T-helper 17 cell (primary cell): ENCODE measurements at places on chromosomes 3 and 15. TPM values are rescaled to one million over a fixed set of nuclear protein-coding genes. Genes with fewer than 3 reads are reported as not detected.

GRCh38 chr15:91109885-91110284, 9.8 kb downstream of the SV2B start:
- H3K4me1 ChIP-seq = peaks cover 3% of the 10 kb centered on the region
- peaks cover 6% of the 10 kb centered on the region for H3K36me3 ChIP-seq
- no peak overlapping the region for H3K27ac ChIP-seq
- H3K27me3 ChIP-seq = peaks cover 78% of the 10 kb centered on the region
- no peak for DNase-seq

DNA sequence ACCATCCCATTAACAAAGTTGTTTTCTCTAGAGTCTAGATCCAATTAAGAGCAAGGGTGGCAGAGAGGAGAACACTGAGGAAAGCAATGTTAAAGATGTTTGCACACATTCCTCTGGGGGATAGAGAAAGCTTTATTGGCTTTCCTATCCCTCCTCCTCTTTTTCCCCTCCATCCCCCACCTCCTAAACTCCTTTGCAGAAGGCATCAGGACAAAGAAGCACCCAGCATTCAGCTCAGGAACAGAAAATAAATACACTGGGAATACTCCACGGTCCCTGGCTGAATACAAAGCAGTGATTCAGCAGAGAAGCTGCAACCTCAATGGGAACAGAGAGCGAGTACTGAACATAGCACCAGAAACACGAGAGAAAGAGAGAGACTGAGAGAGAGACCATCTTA, 21.9 kb downstream of the LSAMP start:
- no peaks in the 10 kb centered on the region for H3K27me3 ChIP-seq
- H3K36me3 ChIP-seq = no peaks in the 10 kb centered on the region
- H3K4me3 ChIP-seq = no peak overlapping the region

DNA sequence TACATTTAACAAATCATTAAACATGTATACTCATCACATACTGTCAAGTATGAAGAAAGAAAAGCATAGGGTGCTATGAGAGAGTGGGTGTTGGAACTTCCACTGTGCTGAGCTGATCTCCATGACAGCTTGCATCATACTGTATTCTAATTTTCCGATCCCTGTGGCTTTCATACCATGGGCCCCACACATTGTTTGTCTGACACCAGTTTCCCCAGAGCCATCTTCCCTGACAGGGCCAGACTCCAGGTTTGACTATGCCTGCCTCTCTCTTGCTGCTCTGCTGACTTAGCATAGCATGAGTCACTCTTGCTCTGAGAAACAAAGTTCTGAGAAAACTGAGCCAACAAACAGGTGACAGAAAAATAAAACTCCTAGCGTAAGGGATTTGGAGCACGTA, 37.0 kb upstream of the CASR start:
- H3K36me3 ChIP-seq = no peaks in the 10 kb centered on the region
- H3K27ac ChIP-seq = no peak overlapping the region
- DNase-seq = no peak
- peaks cover 7% of the 10 kb centered on the region for H3K4me1 ChIP-seq
- H3K27me3 ChIP-seq = peaks cover 7% of the 10 kb centered on the region

- no peak overlapping the region for H3K4me3 ChIP-seq
- DNase-seq = no peak
- no peaks in the 10 kb centered on the region for H3K4me1 ChIP-seq
- no peaks in the 10 kb centered on the region for H3K27me3 ChIP-seq
- H3K36me3 ChIP-seq = no peaks in the 10 kb centered on the region
These were observed 231.8 kb downstream of the RBMS3 start for GRCh38 chr3:29512641-29513040.

GRCh38 chr15:101088271-101088670, 163.6 kb downstream of the CHSY1 start:
- H3K27me3 ChIP-seq = peaks cover 10% of the 10 kb centered on the region
- H3K36me3 ChIP-seq = peaks cover 2% of the 10 kb centered on the region
- DNase-seq = no peak
- no peak overlapping the region for H3K4me3 ChIP-seq

GRCh38 chr15:56047354-56047753, 53.9 kb upstream of the NEDD4 start:
- peaks cover 4% of the 10 kb centered on the region for H3K36me3 ChIP-seq
- no peak overlapping the region for H3K27ac ChIP-seq
- H3K4me1 ChIP-seq = peaks cover 16% of the 10 kb centered on the region
- H3K27me3 ChIP-seq = no peaks in the 10 kb centered on the region
- DNase-seq = no peak

GRCh38 chr3:152357587-152357986, 88.9 kb downstream of the MBNL1 start:
- peaks cover 12% of the 10 kb centered on the region for H3K36me3 ChIP-seq
- no peak for DNase-seq
- peaks cover 51% of the 10 kb centered on the region for H3K4me1 ChIP-seq
- peak overlapping the region; percentile 64 for H3K4me3 ChIP-seq

DNA sequence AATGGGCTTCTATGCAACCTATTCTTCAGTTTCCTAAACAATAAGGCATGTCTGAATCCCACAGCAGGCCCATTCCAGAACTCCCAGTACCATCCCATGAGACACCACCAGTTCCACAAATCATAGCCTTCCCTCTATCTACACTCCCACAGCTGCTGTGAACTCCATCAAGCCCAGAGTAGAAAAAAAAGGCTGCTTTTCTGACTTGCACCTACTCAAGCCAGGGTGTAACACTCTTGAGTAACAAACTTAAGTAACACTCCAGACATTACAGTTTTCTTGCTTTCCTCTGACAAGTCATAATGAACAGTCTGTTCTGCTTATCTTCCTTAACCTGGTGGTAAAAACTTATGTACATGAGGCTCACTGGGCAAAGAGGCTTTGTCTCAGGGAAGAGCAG, 283.1 kb downstream of the NFKBIZ start:
- H3K4me3 ChIP-seq = no peak overlapping the region
- no peaks in the 10 kb centered on the region for H3K27me3 ChIP-seq
- H3K4me1 ChIP-seq = peaks cover 4% of the 10 kb centered on the region
- no peaks in the 10 kb centered on the region for H3K36me3 ChIP-seq

GRCh38 chr3:4765212-4765611, 214.0 kb upstream of the BHLHE40 start:
- H3K4me3 ChIP-seq = no peak overlapping the region
- H3K4me1 ChIP-seq = no peaks in the 10 kb centered on the region
- no peaks in the 10 kb centered on the region for H3K27me3 ChIP-seq
- H3K36me3 ChIP-seq = peaks cover 11% of the 10 kb centered on the region
- no peak overlapping the region for H3K27ac ChIP-seq

DNA sequence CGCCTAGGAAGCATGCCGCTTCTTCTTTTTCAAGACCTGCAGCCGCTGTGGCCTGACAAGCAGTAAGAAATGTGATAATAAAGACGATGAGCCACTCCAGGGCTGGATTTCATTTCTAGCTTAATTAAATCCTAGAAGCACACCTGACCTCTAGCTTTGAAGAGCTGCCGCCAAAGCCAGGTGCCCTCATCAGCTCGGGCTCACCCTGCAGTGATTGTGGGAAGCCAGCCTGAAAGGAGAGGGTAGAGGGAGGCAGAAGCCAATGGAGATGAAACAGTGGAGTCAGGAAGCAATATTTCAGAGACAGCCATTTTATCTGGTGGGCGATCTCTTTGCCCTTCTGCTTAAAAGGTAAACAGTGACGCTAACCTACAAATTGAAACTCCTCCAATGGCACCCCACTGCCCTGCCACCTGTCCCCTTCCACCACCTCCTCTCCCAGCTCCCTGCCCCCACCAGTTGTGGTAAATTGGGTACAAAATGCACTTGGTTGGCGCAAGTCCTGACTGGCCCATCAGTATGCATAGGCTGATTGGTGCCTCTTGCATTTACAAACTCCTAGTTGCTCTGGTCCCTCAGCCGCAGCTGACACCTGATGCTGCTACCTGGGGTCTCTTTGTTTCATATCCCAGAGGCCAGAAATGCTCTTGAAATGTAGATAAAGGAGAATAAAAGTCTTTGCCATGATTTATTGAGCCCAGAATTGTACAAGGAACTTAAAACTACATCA, 385.3 kb downstream of the PDCD6IP start:
- DNase-seq = no peak
- H3K4me1 ChIP-seq = no peaks in the 10 kb centered on the region
- no peak overlapping the region for H3K27ac ChIP-seq
- no peaks in the 10 kb centered on the region for H3K36me3 ChIP-seq

GRCh38 chr3:112109322-112109721, 23.1 kb downstream of the C3orf52 start:
- DNase-seq = no peak
- peaks cover 3% of the 10 kb centered on the region for H3K36me3 ChIP-seq
- H3K27me3 ChIP-seq = no peaks in the 10 kb centered on the region
- peaks cover 12% of the 10 kb centered on the region for H3K4me1 ChIP-seq
- no peak overlapping the region for H3K4me3 ChIP-seq

- peaks cover 9% of the 10 kb centered on the region for H3K4me1 ChIP-seq
- peaks cover 34% of the 10 kb centered on the region for H3K27me3 ChIP-seq
- peak; percentile 30 for DNase-seq
- peak overlapping the region; percentile 21 for H3K4me3 ChIP-seq
These were observed 26.4 kb upstream of the PDE8A start for GRCh38 chr15:84955089-84955848.

GRCh38 chr3:12287727-12288181, 1.1 kb upstream of the PPARG start:
- peaks cover 6% of the 10 kb centered on the region for H3K4me1 ChIP-seq
- H3K27me3 ChIP-seq = peaks cover 37% of the 10 kb centered on the region
- no peak overlapping the region for H3K27ac ChIP-seq
- peak overlapping the region; percentile 81 for H3K4me3 ChIP-seq

GRCh38 chr15:45521596-45522327, 793 bp downstream of the SLC30A4 start:
- H3K4me3 ChIP-seq = peak overlapping the region; percentile 95
- no peak for DNase-seq
- peaks cover 29% of the 10 kb centered on the region for H3K4me1 ChIP-seq

DNA sequence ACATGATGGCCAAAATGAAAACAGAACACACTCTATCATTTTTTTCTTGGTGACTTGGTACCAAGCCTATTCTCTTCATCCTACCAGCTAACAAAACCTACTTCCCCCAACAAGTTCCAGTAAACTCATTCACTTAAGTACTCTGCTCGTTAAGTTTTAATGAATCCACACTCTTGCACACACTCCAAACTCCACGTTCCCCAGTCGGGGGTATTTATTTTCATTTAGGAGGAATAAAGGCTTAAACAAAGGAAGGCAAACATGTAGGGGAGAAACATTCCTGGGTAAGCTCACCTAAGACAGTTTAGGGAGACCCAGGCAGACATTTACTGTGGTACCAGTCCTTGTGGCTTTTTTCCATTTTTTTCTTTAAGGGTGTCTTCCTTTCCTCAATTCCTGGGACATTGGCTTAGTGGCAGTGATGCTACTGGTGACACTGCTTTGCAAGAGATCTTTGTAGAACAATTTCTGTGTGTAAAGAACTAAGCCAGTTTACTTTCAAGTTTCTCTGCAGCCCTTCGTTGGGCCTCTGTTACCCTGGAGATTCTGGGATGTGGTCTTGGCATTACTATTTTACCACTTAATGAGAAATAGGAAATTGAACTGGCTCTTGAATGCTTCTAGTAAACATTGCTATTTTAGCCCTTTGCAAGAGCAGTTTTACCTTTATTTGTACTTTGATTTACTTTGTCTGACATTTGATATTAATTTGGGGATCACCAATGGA, 117.3 kb upstream of the C15orf61 start:
- no peak for DNase-seq
- H3K4me1 ChIP-seq = no peaks in the 10 kb centered on the region
- H3K36me3 ChIP-seq = no peaks in the 10 kb centered on the region
- peaks cover 13% of the 10 kb centered on the region for H3K27me3 ChIP-seq

DNA sequence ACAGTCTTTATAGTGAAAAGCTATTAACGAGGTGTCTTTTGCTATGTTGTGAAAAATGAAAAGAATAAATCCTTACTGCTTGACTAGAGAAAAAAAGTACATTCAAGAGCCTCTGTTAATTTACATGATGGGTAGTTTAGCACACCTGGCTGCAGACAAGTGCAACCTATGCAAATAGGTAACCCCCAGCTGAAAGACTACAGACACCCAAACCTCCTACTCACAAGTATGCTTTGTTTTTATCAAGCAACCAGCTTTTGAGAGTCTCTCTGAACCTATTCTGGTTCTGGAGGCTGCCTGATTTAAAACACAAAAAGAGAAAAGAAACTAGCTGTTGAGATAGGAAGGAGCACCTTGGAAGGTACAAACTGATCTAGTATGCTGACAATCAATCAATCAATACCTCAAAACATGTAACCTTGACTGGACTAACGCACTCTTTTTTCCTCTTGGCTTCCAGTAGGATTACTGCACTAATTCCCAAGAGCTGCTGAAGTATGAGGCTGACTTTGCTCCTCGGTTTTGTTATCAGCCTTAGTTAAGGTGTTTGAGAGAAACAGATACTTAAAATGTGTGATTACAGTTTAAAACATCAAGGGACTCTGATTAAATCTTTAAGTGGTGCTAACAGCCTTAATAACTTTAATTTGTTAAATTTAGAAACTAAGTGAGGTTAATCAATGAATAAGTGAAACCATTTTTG, 63.6 kb downstream of the OSBPL10 start:
- no peak overlapping the region for H3K4me3 ChIP-seq
- DNase-seq = no peak
- peaks cover 4% of the 10 kb centered on the region for H3K4me1 ChIP-seq

GRCh38 chr3:143475981-143476380, 356.4 kb downstream of the CHST2 start:
- H3K4me3 ChIP-seq = no peak overlapping the region
- no peaks in the 10 kb centered on the region for H3K27me3 ChIP-seq
- DNase-seq = no peak

- peaks cover 9% of the 10 kb centered on the region for H3K27me3 ChIP-seq
- no peak for DNase-seq
- no peak overlapping the region for H3K27ac ChIP-seq
- H3K4me3 ChIP-seq = no peak overlapping the region
- H3K36me3 ChIP-seq = no peaks in the 10 kb centered on the region
These were observed 74.1 kb upstream of the PRR23C start for GRCh38 chr3:139118835-139119234.

- peak overlapping the region; percentile 90 for H3K27ac ChIP-seq
- no peak for DNase-seq
- peaks cover 50% of the 10 kb centered on the region for H3K4me1 ChIP-seq
These were observed 6.9 kb downstream of the CMTM7 start for GRCh38 chr3:32398531-32398930.

- H3K36me3 ChIP-seq = no peaks in the 10 kb centered on the region
- DNase-seq = no peak
- H3K27me3 ChIP-seq = no peaks in the 10 kb centered on the region
- no peak overlapping the region for H3K27ac ChIP-seq
- H3K4me3 ChIP-seq = no peak overlapping the region
These were observed 89.9 kb upstream of the DCBLD2 start for GRCh38 chr3:98991393-98991792.

DNA sequence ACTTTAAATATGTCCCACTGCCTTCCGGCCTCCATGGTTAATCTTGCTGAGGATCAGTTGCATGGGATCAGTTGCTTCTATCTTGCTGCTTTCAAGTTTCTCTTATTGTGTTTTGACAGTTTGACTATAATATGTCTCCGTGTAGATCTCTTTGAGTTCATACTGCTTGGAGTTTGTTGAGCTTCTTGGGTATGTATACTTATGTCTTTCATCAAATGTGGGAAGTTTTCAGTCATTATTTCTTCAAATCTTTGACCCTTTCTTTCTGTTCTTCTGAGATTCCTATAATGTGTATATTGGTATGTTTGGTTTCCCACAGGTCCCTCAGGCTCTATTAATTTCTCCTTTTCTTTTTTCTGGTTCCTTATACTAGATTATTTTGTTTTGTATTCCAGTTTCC, 30.8 kb downstream of the PCCB start:
- H3K27me3 ChIP-seq = no peaks in the 10 kb centered on the region
- no peak overlapping the region for H3K4me3 ChIP-seq
- peaks cover 10% of the 10 kb centered on the region for H3K4me1 ChIP-seq
- H3K36me3 ChIP-seq = peaks cover 20% of the 10 kb centered on the region

Gene ALS2CL
- 38.4 TPM for total RNA-seq

Gene PTH1R
- not detected for total RNA-seq

Gene SLC25A26
- total RNA-seq = 20.7 TPM

Gene SLC15A2
- 2.6 TPM for total RNA-seq

Gene LCTL
- not detected for total RNA-seq

Gene CCDC191
- 6.8 TPM for total RNA-seq

Gene CFAP44
- total RNA-seq = 7.5 TPM

Gene PLIN1
- total RNA-seq = 0.10 TPM

Gene CEP152
- total RNA-seq = 8.5 TPM
